RWPE2 (cell line): ENCODE measurements at places on chromosomes 12 and 14.
A peak's percentile ranks its signal among the peaks of the same experiment; 100 is the strongest.

GRCh38 chr14:92463141-92463540 is 50.4 kb upstream of the RIN3 start:
- no peak for DNase-seq
- peaks cover 10% of the 10 kb centered on the region for H3K4me1 ChIP-seq
- H3K27ac ChIP-seq: no peak overlapping the region

- H3K36me3 ChIP-seq: no peaks in the 10 kb centered on the region
- no peak for DNase-seq
- no peaks in the 10 kb centered on the region for H3K27me3 ChIP-seq
- peaks cover 6% of the 10 kb centered on the region for H3K4me1 ChIP-seq
- H3K27ac ChIP-seq: no peak overlapping the region
- no peak overlapping the region for H3K4me3 ChIP-seq
Measured at GRCh38 chr14:58865514-58866281, 227.9 kb downstream of the DACT1 start.

DNA sequence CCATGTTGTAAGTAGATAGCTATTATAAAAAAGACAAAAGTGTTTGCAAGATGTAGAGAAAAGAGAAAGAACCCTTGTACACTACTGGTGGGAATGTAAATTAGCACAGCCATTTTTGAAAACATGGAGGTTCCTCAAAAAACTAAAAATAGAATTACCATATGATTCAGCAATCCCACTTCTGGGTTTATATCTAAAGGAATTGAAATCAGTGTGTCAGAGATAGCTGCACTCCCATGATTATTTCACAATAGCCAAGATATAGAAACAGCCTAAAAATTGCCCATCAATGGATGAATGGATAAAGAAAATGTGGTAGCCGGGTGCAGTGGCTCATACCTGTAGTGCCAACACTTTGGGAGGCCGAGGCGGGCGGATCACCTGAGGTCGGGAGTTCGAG is 9.2 kb downstream of the PSMC6 start:
- H3K27me3 ChIP-seq: no peaks in the 10 kb centered on the region
- DNase-seq: no peak
- H3K27ac ChIP-seq: no peak overlapping the region

GRCh38 chr12:115473257-115473956 is 789.4 kb upstream of the TBX3 start:
- no peak for DNase-seq
- no peaks in the 10 kb centered on the region for H3K27me3 ChIP-seq
- H3K27ac ChIP-seq: no peak overlapping the region
- H3K36me3 ChIP-seq: no peaks in the 10 kb centered on the region
- H3K4me1 ChIP-seq: no peaks in the 10 kb centered on the region
- no peak overlapping the region for H3K4me3 ChIP-seq

- no peaks in the 10 kb centered on the region for H3K27me3 ChIP-seq
- H3K4me1 ChIP-seq: no peaks in the 10 kb centered on the region
- no peak overlapping the region for H3K4me3 ChIP-seq
- no peaks in the 10 kb centered on the region for H3K36me3 ChIP-seq
- no peak for DNase-seq
Measured at GRCh38 chr14:81018684-81019083, 63.3 kb downstream of the TSHR start.

GRCh38 chr12:95963096-95963495 is 20.0 kb downstream of the AMDHD1 start:
- no peaks in the 10 kb centered on the region for H3K4me1 ChIP-seq
- H3K4me3 ChIP-seq: no peak overlapping the region
- no peaks in the 10 kb centered on the region for H3K27me3 ChIP-seq
- H3K36me3 ChIP-seq: no peaks in the 10 kb centered on the region

- H3K36me3 ChIP-seq: peaks cover 42% of the 10 kb centered on the region
- peak overlapping the region; percentile 89 for H3K4me3 ChIP-seq
- DNase-seq: peak; percentile 82
- peak overlapping the region; percentile 66 for H3K27ac ChIP-seq
- H3K4me1 ChIP-seq: peaks cover 38% of the 10 kb centered on the region
Measured at GRCh38 chr14:55129428-55130195, 560 bp downstream of the LGALS3 start.

- DNase-seq: no peak
- peaks cover 5% of the 10 kb centered on the region for H3K4me1 ChIP-seq
- no peak overlapping the region for H3K27ac ChIP-seq
- no peaks in the 10 kb centered on the region for H3K27me3 ChIP-seq
- H3K4me3 ChIP-seq: no peak overlapping the region
Measured at GRCh38 chr12:92437452-92437851, 265.3 kb upstream of the PLEKHG7 start.

DNA sequence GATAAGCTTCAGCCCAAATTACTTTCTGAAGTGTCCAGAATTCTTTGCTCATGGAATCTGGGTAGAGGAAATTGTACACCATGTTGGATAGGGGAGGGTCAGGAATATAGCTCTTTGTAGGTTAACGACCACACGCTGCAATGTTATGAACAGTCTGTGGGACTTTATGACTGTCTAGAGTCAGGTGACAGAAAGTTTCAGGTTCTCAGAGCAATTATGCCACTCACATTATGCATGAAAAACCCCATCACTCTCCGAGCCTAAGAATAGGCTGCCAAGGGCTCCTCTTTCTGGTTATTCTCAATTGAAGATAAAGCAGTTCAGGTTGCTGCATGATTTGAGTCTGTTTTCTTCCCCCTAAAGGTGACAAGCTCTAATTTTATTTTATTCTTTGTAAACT is 430.9 kb downstream of the ATP23 start:
- DNase-seq: no peak
- no peak overlapping the region for H3K4me3 ChIP-seq
- H3K27me3 ChIP-seq: no peaks in the 10 kb centered on the region
- H3K27ac ChIP-seq: no peak overlapping the region

DNA sequence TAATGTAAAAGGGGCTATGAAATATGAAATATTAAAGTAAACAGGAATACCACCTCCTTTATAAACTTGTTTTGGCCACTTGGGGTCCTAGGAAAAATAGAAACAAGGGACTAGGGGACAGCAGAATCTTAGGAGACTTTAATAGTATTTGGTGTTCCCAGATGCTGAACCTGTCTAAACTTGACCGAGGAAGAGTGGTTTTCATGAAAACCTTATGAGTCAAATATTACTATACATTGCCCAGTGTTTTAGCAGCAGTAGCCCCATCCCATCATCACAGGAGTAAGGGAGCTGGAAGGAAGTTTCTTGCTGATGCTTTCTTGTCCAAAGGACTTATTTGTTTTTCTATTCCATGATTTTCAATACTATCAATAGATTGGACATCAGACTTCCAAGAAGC is 177.5 kb upstream of the CAND1 start:
- no peak for DNase-seq
- no peaks in the 10 kb centered on the region for H3K36me3 ChIP-seq
- H3K27ac ChIP-seq: peak overlapping the region; percentile 12
- no peak overlapping the region for H3K4me3 ChIP-seq

GRCh38 chr14:38004610-38004879 is 203.2 kb upstream of the SSTR1 start:
- H3K4me3 ChIP-seq: no peak overlapping the region
- H3K27me3 ChIP-seq: no peaks in the 10 kb centered on the region
- H3K36me3 ChIP-seq: no peaks in the 10 kb centered on the region

DNA sequence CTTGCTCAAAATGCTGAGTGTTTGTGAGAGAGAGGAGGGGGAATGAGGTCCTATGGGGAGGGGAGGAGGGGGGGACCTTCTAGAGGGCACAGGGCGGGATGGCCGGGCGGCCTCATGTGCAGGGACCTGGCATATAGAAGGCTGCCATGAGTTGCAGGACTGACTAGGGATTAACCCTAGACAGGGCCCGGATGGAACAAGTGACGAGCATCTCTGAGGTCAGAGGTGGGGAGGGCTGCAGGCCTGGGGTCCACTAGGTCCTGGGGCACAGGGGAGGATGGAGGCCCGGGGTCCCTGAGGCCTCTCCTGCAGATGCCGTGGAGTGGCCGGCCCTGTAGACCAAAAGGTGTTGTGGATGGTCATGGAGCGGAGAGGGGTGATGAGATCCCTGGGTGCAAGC is 104.0 kb upstream of the EIF5 start:
- no peak overlapping the region for H3K4me3 ChIP-seq
- DNase-seq: no peak
- no peaks in the 10 kb centered on the region for H3K27me3 ChIP-seq

DNA sequence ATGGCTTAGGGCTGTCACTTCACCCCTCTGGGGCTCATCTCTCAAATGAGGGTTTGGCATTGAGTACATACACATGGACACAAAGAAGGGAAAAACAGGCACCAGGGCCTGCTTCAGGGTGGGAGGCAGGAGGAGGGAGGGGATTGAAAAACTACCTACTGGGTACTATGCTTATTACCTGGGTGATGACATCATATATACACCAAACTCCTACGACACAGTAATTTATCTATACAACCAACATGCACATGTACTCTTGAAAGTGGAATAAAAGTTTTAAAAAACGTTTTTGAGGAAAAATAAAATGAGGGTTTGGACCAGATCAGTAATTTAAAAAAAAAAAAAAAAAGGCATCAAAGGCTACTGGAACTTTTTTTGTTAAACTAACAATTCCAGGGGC is 3.6 kb upstream of the TC2N start:
- no peak overlapping the region for H3K27ac ChIP-seq
- no peak for DNase-seq
- H3K4me3 ChIP-seq: no peak overlapping the region

- DNase-seq: no peak
- H3K4me1 ChIP-seq: peaks cover 16% of the 10 kb centered on the region
- no peaks in the 10 kb centered on the region for H3K27me3 ChIP-seq
- no peaks in the 10 kb centered on the region for H3K36me3 ChIP-seq
Measured at GRCh38 chr14:58663494-58664111, 25.8 kb downstream of the DACT1 start.

DNA sequence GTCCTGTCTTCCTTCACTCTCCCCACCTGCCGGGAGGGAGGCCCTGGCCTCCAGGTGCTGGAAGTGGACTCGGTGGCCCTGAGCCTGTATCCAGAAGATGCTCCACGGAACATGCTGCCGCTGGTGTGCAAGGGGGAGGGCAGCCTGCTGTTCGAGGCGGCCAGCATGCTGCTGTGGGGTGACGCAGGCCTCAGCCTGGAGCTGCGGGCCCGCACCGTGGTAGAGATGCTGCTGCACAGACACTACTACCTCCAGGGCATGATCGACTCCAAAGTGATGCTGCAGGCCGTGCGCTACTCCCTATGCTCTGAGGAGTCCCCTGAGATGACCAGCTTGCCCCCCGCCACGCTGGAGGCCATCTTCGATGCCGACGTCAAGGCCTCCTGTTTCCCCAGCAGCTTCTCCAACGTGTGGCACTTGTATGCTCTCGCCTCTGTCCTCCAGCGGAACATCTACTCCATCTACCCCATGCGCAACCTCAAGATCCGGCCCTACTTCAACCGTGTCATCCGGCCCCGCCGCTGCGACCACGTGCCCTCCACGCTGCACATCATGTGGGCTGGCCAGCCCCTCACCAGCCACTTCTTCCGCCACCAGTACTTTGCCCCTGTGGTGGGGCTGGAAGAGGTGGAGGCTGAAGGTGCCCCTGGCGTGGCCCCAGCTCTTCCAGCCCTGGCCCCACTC is 8.8 kb downstream of the VRTN start:
- no peaks in the 10 kb centered on the region for H3K4me1 ChIP-seq
- no peaks in the 10 kb centered on the region for H3K27me3 ChIP-seq
- no peak overlapping the region for H3K27ac ChIP-seq
- H3K36me3 ChIP-seq: no peaks in the 10 kb centered on the region

DNA sequence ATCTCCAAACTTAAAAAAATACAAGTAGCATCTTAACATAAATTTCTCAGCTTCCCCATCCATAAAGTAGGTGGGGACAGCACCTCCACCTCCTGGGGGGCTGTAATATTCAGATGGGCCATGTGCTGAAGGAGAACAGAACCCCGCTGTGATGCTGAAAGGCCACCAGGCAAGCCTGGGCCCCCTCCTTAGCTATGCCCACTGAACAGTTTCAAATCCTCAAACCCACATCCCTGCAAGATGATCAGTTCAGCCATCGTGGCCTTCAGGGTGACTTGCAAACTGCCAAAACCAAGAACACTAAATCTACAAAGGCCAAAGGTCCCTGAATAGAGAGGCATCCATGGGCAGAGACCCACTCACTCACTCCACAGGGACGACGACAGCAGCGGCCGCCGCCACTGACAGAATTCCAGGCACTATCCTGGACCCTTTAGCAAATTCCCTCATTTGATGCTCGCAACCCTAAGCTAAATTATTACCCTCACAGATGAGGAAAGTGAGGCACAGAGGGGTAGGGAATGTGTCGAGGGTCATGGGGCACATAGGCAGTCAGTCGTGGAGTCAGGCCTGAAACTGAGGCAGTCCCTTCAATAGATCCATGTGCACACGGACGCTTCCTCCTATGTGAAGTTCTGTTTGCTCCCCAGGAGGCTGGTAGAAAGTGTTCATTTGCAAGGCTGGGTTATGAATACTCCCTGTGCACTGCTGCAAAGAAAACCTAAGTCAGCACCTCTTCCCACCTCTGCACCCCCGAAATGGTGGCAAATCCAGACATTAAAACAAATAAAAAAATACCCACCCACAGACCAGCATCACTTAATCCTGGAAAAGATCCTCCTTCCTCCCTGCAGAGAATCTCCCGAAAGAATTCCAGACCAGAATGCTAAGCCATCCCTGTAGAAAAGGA is 5.9 kb downstream of the ITPK1 start:
- H3K36me3 ChIP-seq: peaks cover 9% of the 10 kb centered on the region; the same call in 1 of the 2 replicates
- no peak overlapping the region for H3K4me3 ChIP-seq

- peaks cover 5% of the 10 kb centered on the region; the same call in 1 of the 2 replicates for H3K36me3 ChIP-seq
- H3K4me3 ChIP-seq: no peak overlapping the region
- no peaks in the 10 kb centered on the region for H3K27me3 ChIP-seq
- H3K4me1 ChIP-seq: peaks cover 5% of the 10 kb centered on the region
Measured at GRCh38 chr12:130832561-130833209, 6.4 kb downstream of the STX2 start.

- no peaks in the 10 kb centered on the region for H3K27me3 ChIP-seq
- no peaks in the 10 kb centered on the region for H3K36me3 ChIP-seq
- no peak overlapping the region for H3K4me3 ChIP-seq
- peak; percentile 45 for DNase-seq
Measured at GRCh38 chr12:132238488-132238854, 90.9 kb downstream of the GALNT9 start.

- H3K27me3 ChIP-seq: no peaks in the 10 kb centered on the region
- H3K4me1 ChIP-seq: no peaks in the 10 kb centered on the region
- H3K36me3 ChIP-seq: no peaks in the 10 kb centered on the region
- DNase-seq: no peak
- H3K4me3 ChIP-seq: no peak overlapping the region
Measured at GRCh38 chr12:128969480-128970055, 116.3 kb downstream of the GLT1D1 start.

DNA sequence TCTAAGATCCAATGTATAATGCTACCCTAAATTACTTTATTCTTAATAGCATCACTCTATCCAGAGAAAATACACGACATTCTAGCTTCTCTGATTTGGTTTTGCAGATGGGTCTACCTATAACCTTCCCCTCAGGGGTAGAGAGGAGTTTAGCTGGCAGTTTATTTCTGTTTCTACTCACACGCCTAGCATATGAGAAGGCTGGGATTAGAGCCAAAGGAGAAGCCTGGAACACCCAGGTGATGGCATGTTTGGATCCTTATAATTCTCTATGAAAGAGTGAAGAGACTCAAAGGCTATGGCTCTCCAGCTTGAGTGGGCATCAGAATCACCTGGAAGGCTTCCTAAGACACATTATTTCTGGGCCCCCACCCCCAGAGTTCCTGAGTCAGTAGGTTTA is 131.3 kb downstream of the IGF1 start:
- no peak overlapping the region for H3K4me3 ChIP-seq
- H3K27ac ChIP-seq: no peak overlapping the region

GRCh38 chr14:90756755-90757345 is 59.4 kb downstream of the TTC7B start:
- H3K4me3 ChIP-seq: no peak overlapping the region
- H3K27me3 ChIP-seq: no peaks in the 10 kb centered on the region
- no peak for DNase-seq
- H3K27ac ChIP-seq: no peak overlapping the region
